CD8-positive, alpha-beta memory T cell (primary cell): ENCODE measurements at places on chromosomes 1 and 21. TPM values are rescaled to one million over a fixed set of nuclear protein-coding genes. Genes with fewer than 3 reads are reported as not detected.

RNU1-3 gene
- 1,300 TPM for total RNA-seq

SERTAD4 gene
- total RNA-seq: not detected

GRCh38 chr1:91879733-91880132 is 6.2 kb downstream of the TGFBR3 start:
- DNase-seq: no peak

DNA sequence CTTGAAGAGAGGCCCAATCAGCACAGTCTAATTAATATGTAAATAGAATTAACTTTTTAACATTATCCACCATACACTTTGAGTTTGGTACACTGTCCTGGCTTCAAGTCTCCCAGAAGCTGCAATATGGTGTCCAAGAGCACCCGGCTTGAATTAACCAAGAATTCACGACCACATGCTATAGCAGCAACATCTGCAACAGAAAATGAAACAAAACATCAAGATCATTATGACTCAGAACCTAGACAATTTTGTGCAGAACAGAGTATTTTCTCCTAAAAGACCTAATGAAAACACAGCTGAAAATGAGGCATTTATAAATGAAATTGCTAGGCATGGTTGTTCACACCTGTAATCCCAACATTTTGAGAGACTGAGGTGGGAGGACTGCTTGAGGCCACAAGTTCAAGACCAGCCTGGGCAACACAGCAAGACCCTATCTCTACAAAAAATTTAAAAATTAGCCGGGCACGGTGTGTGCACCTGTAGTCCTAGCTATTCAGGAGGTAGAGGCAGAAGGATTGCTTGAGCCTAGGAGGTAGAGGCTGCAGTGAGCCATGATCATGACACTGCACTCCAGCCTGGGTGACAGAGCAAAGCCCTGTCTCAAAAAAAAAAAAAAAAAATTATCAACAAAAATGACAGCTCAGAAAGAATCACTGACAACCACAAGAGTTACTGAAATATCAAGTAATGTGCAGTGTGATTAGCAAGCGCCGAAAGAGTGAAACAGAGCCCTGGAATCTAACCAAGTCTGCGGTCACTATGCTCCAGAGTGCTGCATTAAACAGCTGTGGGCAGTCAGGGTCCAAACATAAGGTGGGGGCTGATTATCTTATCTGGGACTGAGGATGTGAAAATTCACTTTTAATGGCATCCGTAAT is 45.3 kb downstream of the HSF2BP start:
- DNase-seq: no peak

DNA sequence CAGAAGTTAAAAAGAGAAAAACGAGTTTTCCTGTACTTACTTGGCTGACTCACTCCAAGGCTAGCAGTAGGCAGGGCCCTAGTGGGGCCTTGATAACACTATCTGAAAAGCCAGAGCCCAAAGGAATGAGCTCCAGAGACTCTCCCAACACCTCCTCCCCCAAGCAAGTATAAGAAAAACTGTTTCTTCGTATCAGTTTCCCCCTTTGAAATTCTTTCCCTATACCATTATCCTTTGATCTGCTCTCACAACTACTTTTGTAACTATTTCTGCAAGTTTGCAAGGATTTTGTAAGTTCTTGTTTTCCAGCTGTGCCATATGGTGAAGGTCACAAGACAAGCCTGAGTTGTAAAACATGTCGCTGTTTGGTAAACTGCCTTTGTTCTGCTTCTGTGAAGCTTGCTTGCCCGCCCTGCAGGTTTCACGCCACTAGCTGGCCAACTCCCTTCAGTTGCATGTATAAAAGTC is 36.5 kb upstream of the KCNJ15 start:
- no peak for DNase-seq

DNA sequence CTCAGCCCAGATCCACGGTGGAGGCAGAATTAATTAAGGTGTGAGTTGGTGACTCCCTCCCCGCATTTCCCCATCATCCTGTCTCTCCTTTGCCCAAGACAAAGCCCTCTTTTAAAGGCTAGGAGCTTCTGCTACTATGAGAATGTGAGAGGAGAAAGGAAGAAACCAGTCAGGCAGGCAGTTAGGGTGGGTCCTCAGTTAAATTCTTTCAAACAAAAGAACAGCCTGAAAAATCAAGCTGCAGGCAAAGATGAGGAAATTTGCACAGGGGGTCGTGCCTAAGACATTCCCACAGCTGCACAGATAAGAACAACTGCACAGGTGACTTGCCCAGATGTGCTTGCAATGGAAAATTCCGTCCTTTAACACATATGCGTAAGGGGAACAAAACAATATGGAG is 47.6 kb downstream of the SERTAD4 start:
- DNase-seq: no peak
